ENCODE measurements at places on chromosomes 3 and 15.

DNA sequence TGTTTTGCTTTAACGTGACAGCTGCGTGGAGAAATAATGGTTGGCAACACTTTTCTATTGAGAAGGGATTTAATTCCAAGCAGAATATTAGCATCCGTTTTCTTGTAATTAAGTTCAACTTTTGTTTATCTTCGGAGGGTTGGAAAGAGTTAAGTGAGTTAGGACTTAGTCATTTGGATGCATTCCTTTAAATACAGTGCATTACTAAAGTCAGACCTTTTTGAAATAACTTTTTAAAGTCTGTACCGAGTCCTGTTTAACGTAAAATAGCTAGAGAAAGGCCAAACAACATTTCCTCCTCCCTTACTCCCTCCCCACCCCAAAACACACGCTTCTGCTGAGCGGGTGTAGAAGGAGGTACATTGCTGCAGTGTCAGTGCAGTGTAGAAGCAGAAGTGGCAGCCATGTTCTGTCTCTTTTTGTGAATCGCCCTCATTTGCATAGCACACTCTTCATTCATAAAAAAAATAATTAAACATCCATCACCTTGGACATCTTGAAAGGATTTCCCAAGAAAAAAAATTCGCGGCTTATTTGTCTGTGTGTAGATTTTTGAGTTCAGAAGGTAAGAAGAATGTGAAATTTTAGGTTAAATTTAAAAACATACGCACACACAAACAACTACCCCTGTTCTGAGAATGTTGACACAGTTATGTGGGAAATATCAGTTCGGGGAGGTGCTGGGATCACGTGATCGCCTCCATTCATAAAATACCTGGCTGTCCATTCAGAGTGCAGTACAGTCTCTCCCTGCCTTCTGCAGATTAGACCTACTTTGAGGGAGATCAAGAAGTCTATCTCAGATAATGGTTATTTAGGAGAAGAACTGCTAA, 1.6 kb downstream of the SPRED1 start:
- peak; percentile 77 for DNase-seq

- DNase-seq, result no peak
These were observed 68.1 kb upstream of the SH3GL3 start for GRCh38 chr15:83378921-83379578.

DNA sequence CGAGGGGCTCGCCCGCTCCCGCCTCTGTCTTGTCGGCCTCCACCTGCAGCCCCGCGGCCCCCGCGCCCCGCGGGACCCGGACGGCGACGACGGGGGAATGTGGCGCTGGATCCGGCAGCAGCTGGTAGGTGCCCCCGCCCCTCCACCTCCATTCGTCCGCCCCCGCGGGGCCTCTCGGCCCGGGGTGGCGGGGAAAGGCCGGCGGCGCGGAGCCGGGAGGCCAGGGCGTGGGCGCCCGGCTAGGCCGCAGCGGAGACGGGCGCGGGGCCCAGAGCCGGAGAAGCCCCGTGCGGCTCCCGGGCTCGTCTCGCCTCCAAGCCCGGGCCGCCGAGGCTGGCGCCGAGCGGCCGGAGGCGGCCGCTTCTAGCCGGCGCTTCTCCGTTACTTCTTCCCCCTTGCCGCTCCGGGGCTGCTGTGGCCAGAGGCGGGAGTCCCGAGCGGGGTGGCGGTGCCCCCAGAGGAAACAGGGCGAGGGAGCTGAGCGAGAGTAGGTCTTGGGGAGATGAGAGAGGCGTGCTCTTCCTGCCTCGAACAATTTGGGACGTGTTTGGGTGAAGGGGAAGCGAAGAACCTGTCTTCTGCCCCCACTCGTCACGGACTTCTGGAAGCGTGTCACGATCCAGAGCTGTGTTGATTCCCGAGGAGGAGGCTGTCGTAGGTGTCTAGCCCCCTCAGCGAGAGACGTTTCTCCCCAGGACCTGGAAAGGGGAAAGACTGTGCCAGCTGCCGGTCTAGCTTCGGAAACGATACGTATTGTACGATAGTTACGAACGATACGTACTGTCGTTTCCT, 555 bp downstream of the ATP11B start:
- peak; percentile 84 for DNase-seq

DNA sequence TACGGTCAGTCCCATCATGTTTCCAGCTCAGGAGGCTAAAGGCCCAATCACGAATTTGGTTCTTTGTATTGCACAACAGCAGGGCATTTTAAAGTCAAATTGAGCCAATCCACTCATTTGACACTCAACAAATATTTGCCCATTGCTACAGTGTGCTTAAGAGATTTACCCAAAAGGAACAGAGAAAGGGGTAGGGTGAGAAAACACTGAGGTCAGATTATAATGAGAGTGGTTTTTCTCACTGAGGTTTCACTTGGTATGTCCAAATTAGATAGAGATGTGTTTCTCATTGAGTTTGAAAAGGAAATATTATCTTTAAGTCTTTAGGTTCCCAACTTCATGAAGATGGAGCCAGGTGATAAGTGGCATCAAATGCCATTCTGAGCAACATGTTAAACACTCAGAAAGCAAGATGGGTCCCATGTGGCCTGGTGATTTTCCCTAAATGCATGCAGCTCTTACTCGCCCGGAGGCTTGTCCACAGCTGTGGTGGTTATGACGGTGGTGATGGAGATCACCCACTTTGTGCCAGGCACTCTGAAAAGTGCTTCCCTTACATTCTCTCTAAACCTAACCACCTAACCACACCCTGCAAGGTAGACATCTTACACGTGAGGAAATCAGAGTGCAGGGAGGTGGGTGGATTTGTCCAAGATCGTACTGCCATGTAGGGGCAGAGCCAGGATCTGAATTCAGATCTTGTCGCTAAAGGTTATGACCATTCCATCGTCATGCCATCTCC, 31.2 kb upstream of the USP3 start:
- DNase-seq, result peak; percentile 33

GRCh38 chr3:9786825-9787669, 5.2 kb downstream of the TADA3 start:
- no peak for DNase-seq

GRCh38 chr3:57758686-57759085, 2.6 kb downstream of the SLMAP start:
- no peak for DNase-seq

DNA sequence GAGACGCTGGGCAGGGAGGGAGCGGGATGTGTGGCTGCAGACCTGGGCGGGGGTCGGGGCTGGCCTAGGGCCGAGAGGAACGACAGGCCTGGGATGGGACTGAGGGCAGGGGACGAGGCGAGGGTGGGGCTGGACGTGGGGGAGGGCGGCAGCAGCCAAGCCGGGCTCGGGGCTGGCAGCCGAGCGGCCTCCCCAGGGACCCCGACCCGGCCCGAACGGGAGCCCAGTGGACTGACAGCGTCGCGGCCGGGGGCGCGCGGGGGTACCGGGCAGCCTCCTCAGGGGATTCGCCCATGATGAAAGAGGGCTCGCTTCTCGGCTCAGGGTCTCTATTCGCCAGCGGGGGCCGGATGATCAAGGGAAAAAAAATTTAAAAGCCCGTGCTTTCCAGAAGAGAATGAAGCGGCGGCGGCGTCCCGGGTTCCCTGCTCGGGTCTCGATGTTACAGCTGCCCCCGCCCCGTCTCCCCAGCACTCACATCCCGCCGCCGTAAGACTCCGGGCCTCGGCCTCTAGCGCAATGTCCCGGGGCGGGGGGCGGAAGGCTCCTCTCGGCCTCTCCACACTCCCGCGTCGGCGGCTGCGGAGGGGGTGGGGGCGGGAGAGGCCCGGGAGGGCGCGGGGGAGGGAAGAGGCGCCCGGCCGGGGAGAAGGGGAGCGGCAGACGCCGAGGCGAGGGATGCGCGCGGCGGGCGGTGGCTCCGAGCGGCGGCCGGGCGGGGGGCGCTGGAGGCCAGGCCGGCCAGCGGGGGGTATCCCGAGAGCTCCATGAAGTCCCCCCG, 4.3 kb downstream of the PTH1R start:
- no peak for DNase-seq

DNA sequence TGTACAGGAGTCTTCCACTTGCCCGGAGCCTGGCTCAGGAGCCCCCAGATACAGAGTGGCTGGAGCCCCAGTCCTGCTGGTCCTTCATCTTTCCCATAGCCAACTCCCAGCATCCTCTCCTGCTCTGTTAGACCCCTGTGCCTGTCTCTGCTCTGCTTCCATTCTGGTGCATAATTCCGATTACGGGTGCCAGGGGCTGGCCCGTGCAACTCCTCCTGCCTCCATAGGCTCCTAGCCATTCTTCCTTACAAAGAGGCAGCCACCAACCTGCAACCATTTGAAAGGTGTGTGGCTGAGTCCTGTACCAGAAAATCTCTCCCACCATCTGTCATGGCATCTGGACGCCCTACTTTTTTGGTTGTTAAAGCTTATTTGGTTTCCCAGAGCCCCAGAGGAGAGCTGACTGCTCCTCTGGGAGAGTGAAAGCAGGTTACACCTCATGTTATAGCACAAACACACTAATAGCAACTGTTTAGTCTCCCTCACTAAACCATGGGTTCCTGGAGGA, 5.2 kb upstream of the RAD18 start:
- DNase-seq, result no peak

DNA sequence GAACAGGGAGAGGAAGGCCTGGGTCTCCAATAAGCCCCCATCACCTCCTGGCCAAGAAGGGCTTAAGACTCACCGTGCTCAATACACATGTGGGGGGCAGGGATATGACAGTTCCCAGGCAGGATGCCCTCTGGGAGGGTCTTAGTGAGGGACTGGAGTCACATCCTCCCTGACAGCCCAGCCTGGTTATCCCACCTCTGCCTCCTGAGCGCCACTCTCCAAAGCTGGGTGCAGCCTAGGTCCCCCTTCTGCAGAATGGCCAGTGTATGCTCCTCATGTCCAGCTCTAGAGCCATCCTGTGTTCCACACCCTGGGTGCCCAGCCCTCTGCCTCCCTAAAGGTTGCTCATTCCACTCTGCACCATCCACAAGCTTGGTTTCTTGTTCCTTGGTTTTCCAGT, 1.2 kb upstream of the SHISA5 start:
- DNase-seq, result no peak

DNA sequence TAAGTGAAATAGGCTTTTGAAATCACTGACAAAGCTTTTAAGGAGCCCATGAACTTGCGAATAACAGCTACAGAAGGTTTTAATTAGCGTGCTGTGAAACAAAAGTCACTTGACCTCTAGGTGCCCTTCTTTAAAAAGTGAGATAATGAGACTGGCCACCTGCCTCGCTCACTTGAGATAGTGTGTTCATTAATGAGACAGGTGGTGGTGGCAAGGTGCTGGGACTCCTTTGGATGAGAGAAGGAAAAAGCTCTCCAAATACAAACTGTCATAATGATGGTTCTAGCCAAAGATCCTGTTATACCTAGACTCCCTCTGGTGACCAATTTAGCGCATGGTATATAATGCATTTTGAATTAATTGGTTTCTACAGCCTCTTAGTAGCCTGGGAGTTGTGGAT, 22.7 kb upstream of the IREB2 start:
- peak; percentile 74 for DNase-seq

DNA sequence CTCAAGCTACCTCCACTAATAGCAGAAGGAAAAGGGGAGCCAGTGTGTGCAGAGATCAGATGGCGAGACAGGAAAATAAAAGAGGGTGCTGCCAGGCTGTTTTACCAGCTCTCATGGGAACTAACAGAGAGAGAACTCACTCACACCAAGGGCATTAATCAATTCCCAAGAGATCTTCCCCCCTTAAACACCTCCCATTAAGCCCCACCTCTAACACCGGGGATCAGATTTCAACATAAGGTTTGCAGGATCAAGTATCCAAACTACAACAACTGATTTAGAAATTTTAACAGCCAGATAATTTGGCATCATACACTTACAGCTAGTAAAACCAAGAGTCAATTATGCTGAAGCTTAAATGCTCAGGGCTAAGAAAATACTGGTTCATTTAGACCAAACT, 18.9 kb downstream of the CD200 start:
- DNase-seq, result no peak

DNA sequence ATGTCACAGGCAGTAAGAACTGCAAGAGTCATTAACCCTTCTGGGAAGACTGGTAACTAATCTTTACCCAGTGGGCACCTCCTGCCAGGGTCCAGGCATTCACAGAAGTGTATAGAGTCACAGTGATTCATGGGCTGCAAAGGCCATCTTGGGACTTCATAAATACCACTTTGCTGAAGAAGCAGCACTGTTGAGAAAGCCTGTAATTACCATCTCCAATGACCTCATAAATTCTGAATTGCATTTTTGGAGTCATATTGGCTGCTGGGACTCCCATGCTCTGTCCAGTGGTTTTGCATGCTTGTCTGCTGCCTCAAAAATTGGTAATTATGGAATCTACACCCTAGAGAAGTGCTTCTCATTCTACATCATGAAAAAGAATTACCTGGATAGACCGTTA, 837.2 kb downstream of the NTRK3 start:
- no peak for DNase-seq

GRCh38 chr15:70763120-70763949, at the start of gene UACA:
UACA (minus strand) TSS chr15:70763558; CDS start chr15:70763407, 151 bp downstream.
- peak; percentile 92 for DNase-seq

DNA sequence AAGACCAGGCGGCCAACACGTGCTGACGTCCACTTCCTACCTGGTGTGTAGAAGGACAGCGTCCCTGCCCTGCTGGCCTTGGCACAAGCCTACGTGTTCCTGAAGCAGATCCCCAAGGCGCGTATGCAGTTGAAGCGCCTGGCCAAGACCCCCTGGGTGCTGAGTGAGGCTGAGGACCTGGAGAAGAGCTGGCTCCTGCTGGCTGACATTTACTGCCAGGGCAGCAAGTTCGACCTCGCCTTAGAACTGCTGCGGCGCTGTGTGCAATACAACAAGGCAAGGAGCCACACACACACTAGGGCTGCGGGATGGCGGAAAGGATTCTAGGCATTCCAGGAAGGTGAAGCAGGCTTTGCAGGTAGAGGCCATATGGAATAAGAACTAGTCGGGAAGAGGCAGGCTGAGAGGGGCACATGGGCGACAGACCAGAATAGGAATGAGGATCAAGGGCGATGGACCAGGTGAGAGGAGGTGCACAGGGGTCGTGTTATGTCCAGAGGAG, 15.9 kb downstream of the CSRNP1 start:
- no peak for DNase-seq

- no peak for DNase-seq
These were observed 282.5 kb upstream of the CNTN3 start for GRCh38 chr3:74897006-74897405.

GRCh38 chr3:138694287-138695007, 85.9 kb downstream of the FAIM start:
- no peak for DNase-seq

GRCh38 chr3:119346076-119346496, 51.9 kb downstream of the ARHGAP31 start:
- no peak for DNase-seq

DNA sequence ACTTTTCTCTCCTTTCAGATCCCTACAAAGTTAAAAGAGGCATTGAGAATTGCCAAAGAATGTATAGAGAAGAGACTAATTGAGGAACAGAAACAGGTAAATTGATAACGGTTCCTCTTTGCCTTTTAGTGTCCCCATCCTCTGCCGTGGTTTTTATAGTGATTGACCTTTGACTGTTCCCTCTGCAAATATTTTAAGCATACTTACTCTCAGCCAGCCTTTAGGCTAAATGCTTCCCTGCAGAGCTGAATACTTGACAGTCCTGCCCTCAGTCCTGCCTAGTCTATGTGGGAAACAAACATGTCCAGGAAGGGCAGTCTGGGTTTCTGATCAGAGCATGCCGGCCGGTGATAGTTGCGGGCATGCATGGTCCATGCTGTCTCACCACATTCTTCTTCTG, 24.7 kb downstream of the PDHB start:
- no peak for DNase-seq

GRCh38 chr3:193545304-193545703, 9.4 kb downstream of the ATP13A4 start:
- DNase-seq, result no peak
